SHP77 treated with DMSO at 0.1 percent for 48 hours (cell line): ENCODE measurements at places on chromosomes 16 and 17.

- no peak for DNase-seq
Measured at GRCh38 chr16:19974607-19975006, 90.0 kb upstream of the GPRC5B start.

DNA sequence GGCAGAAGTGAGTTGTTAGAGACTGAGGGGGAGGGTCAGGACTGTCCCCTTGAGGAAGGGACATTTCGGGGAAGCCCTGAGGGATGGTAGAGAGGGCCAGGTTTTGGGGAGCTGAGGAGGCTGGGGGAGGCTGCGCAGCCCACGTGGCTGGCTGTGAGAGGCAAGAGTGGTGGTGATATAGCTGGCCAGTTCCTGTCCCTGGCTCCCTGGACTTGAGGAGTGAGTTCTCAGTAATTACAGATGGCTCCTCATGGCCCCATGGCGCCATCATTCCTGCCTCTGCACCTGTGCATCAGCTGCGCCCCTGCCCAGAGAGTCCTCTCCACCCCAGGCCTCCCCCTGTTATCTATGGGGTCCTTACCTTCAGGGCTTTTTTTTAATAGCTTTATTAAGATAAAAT is 30.3 kb downstream of the MPRIP start:
- no peak for DNase-seq

DNA sequence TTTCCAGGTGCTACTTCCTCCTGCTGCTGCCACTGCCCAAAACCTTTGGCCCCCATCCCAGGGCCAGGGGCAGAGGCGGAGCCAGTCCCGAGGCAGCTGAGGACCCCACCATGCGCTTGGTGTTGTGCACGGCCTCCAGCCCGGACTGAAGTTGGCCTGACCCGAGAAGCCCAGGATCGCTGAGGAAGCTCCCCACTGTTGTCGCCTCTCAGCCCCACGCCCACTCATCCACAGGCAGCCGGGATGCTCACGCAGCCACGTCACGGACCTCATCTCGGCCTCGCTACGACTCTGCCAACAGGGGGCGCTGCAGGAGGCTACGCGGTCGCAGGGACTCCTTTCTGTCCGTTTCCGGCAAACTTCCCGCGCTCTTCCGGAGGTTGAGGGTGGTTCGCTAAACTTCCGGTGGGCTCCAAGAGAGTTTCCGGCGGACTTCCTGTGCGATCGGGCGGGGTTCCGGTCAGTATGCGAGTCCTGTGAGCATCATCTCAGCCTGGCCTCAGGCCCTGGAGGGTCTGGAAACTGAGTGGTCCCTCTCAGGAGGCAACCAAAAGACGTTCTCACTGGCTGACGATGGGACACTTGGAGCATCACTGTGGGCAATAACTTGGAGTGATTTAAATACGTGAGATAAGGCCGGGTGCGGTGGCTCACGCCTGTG is 12.4 kb downstream of the ZG16B start:
- DNase-seq: no peak

- DNase-seq: no peak
Measured at GRCh38 chr17:74295625-74296547, 21.9 kb downstream of the DNAI2 start.

DNA sequence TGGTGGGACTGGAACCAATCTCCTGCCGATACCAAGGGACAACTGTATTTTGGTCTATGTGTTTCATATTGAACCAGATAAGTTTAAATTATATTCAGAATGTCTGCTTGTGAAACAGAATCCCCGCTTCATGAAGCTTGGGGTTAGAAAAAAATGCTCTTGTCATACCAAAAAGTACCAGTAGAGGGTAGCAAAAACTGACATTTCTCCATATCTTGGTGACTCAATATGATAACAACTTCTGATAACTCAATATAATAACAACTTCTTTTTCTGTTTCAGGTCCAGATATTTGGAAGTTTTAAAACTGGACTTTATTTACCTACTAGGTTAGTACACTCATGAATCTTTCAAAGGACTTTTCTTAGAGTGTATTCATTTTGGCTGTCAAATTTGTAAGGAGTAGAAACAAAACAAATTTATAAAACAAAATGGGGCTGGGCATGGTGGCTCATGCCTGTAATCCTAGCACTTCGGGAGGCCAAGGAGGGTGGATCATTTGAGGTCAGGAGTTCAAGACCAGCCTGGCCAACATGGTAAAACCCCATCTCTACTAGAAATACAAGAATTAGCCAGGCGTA is 52.3 kb upstream of the ADCY7 start:
- no peak for DNase-seq

GRCh38 chr17:79043191-79043930 is 19.4 kb downstream of the C1QTNF1 start:
- no peak for DNase-seq
